ENCODE measurements at places on chromosomes 5 and 9.

GRCh38 chr9:99720455-99721050 lies 101.1 kb upstream of the NR4A3 start:
- no peak overlapping the region for H3K4me3 ChIP-seq
- H3K27ac ChIP-seq, result no peak overlapping the region

- peaks cover 5% of the 10 kb centered on the region for H3K36me3 ChIP-seq
- H3K4me3 ChIP-seq, result no peak overlapping the region
- no peak overlapping the region for H3K27ac ChIP-seq
- no peak for DNase-seq
- peaks cover 4% of the 10 kb centered on the region for H3K27me3 ChIP-seq
Measured at GRCh38 chr5:109943701-109944235, 254.0 kb downstream of the MAN2A1 start.

- no peak for DNase-seq
- H3K27ac ChIP-seq, result no peak overlapping the region
- no peaks in the 10 kb centered on the region for H3K36me3 ChIP-seq
- no peak overlapping the region for H3K4me3 ChIP-seq
Measured at GRCh38 chr5:119300311-119300670, 55.5 kb upstream of the TNFAIP8 start.

- peaks cover 2% of the 10 kb centered on the region for H3K27me3 ChIP-seq
- no peaks in the 10 kb centered on the region for H3K4me1 ChIP-seq
- H3K36me3 ChIP-seq, result no peaks in the 10 kb centered on the region
- no peak overlapping the region for H3K27ac ChIP-seq
Measured at GRCh38 chr5:35741971-35742370, 114.7 kb upstream of the IL7R start.

DNA sequence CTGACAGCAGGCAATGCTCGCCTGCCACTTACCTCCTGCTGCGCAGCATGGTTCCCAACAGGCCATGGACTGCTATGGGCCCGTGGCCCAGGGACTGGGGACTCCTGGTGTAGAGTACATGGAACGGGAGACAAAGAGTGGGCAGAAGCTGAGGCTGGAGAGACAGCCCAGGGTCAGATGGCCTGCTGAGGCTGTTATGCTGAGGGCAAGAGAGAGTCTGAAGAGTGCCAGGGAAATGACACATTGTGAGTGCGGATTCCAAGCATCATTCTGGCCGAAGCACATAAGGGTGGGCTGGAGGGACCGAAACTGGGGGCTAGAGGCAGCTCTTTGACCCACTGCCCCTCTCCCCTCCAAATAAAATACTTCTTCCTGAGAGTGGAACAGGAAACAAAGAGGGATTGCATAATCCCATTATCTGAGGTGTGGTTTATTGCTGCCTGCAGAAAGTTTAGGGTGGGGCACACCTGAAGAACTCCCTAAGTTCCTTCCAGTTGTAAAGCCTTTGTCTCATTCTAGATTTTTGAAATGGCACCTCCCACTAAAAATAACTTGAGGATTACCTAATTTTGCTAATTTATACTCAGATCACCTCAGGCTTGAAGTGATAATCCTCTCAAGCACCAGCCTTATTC lies 158.1 kb downstream of the ATP10B start:
- no peak overlapping the region for H3K27ac ChIP-seq
- H3K27me3 ChIP-seq, result peaks cover 2% of the 10 kb centered on the region
- no peaks in the 10 kb centered on the region for H3K36me3 ChIP-seq
- no peak for DNase-seq
- no peak overlapping the region for H3K4me3 ChIP-seq

DNA sequence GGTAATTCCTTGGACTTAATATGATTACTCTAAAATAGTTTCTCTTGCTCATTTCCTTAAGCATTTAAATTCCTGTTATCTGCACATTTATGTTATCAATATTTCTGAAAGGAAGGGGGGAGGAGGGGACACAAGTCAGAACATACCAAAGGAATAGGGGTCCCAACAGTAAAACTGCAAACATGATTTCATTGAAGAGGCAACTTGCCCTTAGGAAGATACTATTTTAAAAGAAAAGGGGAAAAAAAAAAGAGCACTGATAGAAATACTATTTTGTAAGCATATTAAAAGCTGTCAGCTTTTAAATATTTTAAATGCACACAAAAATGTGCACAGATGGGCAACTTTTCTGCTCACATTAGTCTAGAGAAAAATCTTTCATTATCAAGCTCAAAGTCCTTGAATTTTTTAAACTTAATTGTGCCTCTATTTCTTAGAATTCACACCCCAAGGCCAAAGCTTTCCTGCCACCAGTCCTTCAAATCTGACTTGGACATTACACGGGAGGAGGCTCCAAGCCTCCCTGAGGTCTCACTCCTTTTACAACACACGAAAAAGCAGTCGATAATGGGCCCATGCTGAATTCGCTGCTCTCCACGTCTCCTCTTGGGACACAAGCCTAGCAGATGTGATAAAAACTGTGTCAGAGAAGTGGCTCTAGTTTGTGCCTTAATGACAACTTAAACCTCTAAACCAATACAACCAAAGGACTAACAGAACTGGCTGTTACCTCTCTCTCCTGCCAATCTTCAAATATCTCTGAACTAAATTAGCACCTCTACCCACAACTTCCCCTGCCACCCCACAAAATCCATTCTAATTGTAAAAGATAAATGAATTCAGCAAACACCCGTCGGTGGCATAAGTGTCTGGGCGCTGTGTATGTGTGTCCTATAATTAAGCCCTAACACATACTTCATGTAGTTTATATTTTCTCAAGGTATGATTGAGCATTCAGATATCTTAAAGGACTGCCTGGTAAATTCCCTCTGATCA lies 154.3 kb downstream of the DENND1A start:
- DNase-seq, result peak; percentile 44
- peak overlapping the region; percentile 71 for H3K4me3 ChIP-seq
- H3K4me1 ChIP-seq, result peaks cover 69% of the 10 kb centered on the region
- peak overlapping the region; percentile 88 for H3K27ac ChIP-seq
- H3K36me3 ChIP-seq, result no peaks in the 10 kb centered on the region

DNA sequence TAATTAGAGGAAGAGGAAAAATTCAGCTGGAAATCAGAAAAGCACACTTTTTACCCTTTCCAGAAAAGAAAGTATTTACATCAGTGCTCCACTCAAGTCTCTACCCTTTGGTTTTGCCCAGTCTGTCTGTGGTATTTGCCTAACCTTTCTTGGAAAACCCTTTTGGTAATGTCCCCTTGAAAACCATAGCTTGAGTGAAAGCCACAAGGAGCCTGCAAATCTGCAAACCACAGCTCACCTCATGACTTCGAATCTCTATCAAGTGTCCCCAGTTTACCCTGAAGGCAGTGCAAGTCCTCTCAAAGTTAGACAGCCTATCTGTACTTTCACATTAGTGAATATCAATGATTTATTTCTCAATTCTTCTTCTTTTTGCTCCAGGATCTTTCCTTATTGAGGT lies 162.1 kb upstream of the TSLP start:
- no peak for DNase-seq
- no peaks in the 10 kb centered on the region for H3K4me1 ChIP-seq
- no peaks in the 10 kb centered on the region for H3K27me3 ChIP-seq

DNA sequence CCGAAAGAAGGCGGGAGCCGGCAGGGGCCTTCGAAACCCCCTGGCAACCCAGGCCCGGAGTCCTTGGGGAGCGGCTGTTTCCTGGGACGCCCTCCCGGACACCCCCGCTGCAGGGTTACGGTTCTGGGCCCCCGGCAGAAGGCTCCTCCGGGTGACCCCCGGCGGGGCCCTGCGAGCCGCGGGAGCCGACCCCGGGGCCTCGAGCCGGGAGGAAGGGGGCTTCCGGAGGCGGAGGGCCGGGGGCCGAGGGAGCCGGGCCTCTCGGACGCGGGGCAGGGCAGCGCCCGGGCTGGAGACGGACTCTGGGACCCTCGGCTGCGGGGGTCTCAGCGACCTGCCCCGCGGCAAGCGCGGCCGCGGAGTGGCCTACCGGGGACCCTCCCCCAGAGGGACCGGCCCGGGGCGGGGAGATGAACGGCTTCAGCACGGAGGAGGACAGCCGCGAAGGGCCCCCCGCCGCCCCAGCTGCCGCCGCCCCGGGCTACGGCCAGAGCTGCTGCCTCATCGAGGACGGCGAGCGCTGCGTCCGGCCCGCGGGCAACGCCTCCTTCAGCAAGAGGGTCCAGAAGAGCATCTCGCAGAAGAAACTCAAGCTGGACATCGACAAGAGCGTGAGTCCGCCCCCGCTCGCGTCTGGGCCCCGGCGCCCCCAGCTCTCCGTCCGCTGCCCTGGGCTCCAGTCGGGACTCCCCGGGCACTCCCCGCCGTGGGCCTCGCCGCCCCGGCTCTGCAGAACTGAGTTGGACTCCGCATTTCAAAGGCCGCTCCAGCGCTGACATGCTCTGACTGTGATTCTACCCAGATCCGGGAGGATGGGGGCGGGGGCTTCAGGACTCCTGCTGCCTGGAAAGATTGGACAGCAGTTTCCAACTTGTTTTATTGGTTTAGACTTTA lies 645 bp downstream of the SAP30L start:
- H3K4me1 ChIP-seq, result peaks cover 12% of the 10 kb centered on the region
- H3K36me3 ChIP-seq, result no peaks in the 10 kb centered on the region
- DNase-seq, result peak; percentile 74
- H3K4me3 ChIP-seq, result peak overlapping the region; percentile 91
- H3K27me3 ChIP-seq, result no peaks in the 10 kb centered on the region

DNA sequence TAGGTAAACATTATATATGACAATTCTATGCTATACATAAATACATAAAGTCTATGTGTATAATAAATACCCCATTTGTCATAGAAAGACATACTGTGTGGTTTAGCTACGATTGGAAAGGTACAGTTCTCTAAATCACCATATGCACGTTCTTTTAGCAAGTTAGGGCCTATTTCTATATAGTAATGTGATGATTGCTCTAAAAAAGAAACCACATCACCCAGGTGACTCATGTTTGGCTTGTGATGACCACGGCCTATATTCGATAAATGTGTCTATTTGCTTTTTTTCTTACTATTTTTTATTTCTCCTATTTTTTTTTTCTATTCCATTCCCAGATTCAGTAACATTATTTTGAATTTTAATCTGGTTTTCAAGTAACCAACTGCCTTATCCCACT lies 34.7 kb downstream of the RETREG1 start:
- peaks cover 18% of the 10 kb centered on the region for H3K4me1 ChIP-seq
- H3K4me3 ChIP-seq, result no peak overlapping the region
- no peaks in the 10 kb centered on the region for H3K27me3 ChIP-seq
- H3K27ac ChIP-seq, result no peak overlapping the region

GRCh38 chr5:111509119-111509518 lies 3.2 kb downstream of the STARD4 start:
- no peaks in the 10 kb centered on the region for H3K36me3 ChIP-seq
- H3K27ac ChIP-seq, result no peak overlapping the region
- H3K4me3 ChIP-seq, result peak overlapping the region; percentile 100

GRCh38 chr9:135339378-135339973 lies 140.1 kb upstream of the PPP1R26 start:
- peaks cover 5% of the 10 kb centered on the region for H3K27me3 ChIP-seq
- H3K4me3 ChIP-seq, result no peak overlapping the region
- no peaks in the 10 kb centered on the region for H3K36me3 ChIP-seq
- H3K4me1 ChIP-seq, result peaks cover 22% of the 10 kb centered on the region

- H3K4me1 ChIP-seq, result peaks cover 47% of the 10 kb centered on the region
- no peaks in the 10 kb centered on the region for H3K27me3 ChIP-seq
- no peaks in the 10 kb centered on the region for H3K36me3 ChIP-seq
- DNase-seq, result no peak
Measured at GRCh38 chr5:179766726-179767455, 26.9 kb upstream of the LTC4S start.

- no peak for DNase-seq
- H3K4me1 ChIP-seq, result no peaks in the 10 kb centered on the region
- no peaks in the 10 kb centered on the region for H3K36me3 ChIP-seq
- H3K4me3 ChIP-seq, result no peak overlapping the region
Measured at GRCh38 chr5:135894276-135894675, 1.4 kb downstream of the IL9 start.

- H3K27me3 ChIP-seq, result no peaks in the 10 kb centered on the region
- no peaks in the 10 kb centered on the region for H3K4me1 ChIP-seq
- no peak for DNase-seq
- H3K36me3 ChIP-seq, result peaks cover 4% of the 10 kb centered on the region
- no peak overlapping the region for H3K4me3 ChIP-seq
Measured at GRCh38 chr5:55773057-55773456, 35.2 kb downstream of the DDX4 start.

DNA sequence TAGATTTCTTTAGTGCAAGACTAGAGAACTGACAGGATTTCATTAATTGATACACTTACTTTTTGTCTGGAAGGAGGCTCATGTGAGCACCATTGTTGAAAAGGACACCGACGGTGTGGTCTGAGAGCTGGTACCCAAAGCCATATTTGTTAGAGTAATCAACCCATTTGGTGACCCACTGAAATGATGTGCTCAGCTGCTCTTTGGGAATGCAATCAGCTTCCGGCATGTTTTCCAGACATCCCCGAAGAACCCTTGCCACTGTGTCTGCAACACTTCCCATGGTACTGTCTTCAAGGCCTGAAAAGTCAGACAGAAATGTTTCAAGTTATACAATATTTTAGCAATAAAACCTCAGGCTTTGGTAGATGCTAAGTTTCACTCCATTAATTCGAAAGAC lies 4.4 kb downstream of the PLK2 start:
- H3K4me1 ChIP-seq, result no peaks in the 10 kb centered on the region
- H3K4me3 ChIP-seq, result no peak overlapping the region
- no peak for DNase-seq
- H3K36me3 ChIP-seq, result no peaks in the 10 kb centered on the region
- no peak overlapping the region for H3K27ac ChIP-seq

DNA sequence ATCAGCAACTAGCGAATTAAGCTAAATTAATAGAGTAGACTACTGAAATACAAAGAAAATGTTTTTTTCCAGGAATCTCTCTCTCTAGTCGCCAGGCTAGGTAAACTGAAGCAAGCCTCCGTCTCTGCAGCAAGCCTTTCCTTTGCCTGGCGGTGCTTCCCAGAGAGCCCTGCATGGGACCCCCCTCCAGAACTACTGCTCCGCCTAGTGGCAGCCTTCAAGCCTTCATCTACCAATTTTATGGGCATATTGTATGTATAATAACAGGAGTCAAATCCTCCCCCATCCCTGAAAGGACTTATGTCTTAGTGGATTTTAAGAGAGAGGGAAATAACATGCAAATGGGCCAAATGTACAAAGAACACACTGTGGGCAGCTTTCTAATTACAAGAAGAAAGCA lies 241.9 kb downstream of the SAXO1 start:
- H3K4me3 ChIP-seq, result no peak overlapping the region
- DNase-seq, result peak; percentile 74
- no peaks in the 10 kb centered on the region for H3K27me3 ChIP-seq
- H3K4me1 ChIP-seq, result no peaks in the 10 kb centered on the region
- H3K27ac ChIP-seq, result no peak overlapping the region

DNA sequence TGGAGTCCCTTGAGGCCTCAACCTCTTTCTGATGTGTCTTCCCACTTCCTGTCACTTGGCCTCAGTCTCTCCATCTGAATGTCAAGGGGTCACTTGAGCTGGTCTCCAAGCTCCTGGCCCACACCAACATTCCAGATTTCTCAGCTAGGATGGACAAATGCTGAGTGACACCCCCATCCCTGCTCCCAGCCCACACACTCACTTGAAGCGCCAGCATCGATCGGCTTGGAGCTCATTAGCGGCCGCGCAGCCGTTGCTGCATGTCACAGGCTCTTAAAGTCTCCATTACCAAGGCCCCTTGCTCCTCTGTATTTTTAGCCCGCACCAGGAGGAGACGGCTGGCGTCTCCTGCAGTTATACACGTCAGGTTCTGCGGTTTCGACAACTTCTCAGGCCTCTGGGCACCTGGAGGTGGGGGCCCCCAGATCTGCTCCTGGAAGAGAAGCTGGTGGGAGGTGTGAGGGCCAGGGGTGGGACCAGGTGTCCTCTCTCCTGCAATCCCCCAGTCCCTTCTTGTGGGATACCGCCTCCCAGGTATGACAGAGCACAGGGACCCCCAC lies 33.4 kb upstream of the ARAP3 start:
- H3K4me1 ChIP-seq, result peaks cover 11% of the 10 kb centered on the region
- peak; percentile 53 for DNase-seq
- peak overlapping the region; percentile 80 for H3K27ac ChIP-seq
- peaks cover 2% of the 10 kb centered on the region for H3K27me3 ChIP-seq
- peak overlapping the region; percentile 45 for H3K4me3 ChIP-seq

Data from glutamatergic neuron (in vitro differentiated cells).